ENCODE measurements at places on chromosomes 6 and 20.

DNA sequence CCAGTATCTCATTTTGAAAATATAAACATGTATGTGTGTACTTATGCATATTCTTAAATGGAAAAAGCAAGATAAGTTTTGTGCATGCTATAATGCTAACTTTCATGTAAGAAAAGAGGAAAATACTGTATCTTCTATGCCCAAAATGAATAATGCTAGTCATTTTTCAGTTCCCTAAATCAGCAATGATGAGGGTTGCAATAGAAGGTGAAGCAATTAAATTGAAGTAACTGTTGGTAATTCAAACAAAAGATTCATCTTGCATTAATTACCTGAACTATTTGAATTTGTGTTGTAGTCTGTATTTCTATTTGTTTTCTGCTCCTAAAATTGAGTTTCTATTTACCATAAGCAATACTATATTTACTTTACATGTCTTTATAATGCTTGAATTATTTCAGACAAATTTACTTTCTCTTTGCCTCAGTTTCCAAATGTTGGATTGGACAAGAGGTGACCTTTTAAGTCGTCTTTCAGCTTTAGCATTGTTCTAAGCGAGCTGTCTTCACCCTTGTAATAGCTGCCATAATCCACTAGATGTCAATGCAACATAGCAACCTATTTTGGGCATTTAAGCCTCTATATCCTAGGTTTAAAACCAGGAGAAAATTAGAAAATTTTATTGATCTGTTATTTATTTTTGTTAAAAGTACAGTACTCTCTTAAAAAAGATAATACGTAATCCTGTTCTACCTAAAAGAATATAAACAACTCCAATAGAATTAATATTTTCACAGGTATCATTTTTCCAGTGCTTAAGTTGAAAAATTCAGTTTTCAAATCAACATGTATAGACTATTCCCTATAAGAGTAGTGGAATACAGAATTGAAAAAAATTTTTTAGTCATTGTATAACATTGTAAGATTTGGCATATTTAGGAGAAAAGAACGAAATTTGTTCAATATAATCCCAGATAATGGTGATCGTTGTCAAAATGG lies 52.3 kb upstream of the IFNGR1 start:
- DNase-seq: no peak

GRCh38 chr6:42120895-42121865 lies 21.2 kb downstream of the C6orf132 start:
- peak; percentile 77 for DNase-seq

DNA sequence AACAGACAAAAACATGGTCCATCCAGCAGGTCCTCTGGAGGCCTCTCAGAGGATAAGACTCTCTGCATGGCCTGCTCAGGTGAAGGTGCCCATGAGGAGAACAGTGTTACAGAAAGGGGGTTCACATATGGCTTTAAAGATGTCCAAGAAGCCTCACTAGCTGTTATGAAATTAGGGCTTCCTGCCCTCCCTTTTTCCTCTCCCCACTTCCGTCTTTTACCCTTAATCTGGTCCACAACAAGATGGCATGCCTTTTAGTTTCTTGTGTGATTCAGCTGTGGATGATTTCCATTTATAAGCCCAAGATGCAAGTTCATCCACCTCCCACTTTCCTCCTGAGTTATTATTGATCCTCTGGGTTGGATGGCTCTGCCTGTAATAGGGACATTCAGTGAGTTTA lies 14.0 kb downstream of the GCNT2 start:
- DNase-seq: no peak

DNA sequence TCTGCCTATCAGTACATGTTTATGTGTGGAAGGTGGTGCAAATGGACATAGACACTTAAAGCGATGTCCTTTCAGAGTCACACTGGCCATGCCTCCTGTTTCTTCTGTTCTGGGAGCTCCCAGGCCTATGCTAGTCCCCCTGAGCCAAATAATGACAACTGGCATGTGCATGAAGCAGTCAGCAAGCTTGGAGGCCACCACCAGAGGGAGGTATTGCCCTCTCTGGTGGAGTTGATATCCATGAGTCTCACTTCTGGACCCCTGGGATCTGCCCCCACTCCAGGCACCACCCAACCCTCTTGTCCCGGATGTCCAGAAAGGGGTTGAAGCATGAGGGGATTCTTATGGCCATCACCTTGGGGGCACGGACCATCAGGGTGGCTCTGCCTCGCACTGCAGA lies 172.2 kb downstream of the AIG1 start:
- DNase-seq: no peak

DNA sequence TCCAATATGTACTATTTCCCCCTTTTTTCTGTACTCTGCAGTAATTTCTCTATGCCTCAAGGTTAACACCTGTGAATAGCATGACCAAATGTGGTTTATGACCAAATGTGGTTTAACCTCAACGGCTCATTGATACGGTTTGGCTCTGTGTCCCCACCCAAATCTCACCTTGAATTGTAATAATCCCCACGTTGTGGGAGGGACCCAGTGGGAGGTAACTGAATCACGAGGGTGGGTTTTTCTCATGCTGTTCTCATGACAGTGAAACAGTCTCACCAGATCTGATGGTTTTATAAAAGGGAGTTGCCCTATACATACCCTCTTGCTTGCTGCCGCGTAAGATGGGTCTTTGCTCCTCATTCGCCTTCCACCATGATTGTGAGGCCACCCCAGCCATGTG lies 18.7 kb downstream of the DEK start:
- DNase-seq: no peak

DNA sequence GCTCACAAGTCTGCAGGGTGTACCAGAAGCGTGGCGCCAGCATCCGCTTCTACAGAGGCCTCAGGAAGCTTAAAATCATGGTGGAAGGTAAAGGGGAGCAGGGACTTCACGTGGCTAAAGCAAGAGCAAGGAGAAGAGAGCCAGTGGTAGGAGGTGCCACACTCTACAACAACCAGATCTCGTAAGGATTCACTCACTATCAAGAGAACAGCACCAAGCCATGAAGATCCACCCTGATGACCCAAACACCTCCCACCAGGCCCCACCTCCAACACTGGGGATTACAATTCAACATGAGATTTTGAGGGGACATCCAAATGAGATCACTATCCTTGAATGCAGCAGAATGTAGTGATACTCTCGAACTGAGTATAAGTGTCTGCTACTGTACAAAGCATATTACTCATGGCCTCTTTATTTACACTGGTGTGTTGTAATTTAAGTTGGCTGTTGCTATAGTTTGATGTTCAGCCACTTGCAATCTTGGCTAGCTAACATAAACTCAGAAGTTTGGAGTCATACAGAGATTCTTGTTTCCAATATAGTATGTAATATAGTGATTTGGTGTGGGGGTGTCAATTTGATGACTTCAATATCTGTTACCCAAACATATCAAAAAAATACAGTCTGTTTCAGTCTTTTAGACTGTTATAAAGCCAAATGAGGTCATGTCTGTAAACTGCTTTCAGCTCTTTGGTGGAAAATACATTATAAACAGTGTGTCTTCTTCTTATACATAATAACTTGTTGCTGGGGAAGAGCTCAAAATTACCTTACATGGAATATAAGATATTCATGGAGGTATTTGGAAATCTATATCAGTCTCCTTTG lies 39.4 kb upstream of the MYLIP start:
- DNase-seq: no peak

DNA sequence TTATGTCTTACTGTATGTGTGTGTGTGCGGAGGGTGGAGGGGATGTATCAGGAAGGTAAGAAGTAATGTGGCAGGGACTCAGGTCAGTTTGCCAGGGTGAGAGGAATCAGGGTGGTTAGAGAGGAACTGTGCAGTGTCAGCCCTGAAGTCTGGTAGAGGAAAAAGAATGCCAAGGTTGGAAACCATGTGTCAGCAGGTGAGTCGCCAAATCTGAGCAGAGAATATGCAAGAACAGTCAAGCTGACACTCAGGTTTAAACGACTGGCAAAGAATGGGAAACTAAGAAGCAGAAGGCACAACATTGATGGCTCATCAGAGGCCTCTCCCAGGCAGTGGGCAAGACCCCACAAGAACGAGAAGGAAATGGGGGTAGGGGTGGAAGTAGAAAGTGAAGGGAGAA lies 107.5 kb upstream of the TBX18 start:
- DNase-seq: no peak

GRCh38 chr6:25175681-25176080 lies 103.5 kb upstream of the CARMIL1 start:
- DNase-seq: no peak

DNA sequence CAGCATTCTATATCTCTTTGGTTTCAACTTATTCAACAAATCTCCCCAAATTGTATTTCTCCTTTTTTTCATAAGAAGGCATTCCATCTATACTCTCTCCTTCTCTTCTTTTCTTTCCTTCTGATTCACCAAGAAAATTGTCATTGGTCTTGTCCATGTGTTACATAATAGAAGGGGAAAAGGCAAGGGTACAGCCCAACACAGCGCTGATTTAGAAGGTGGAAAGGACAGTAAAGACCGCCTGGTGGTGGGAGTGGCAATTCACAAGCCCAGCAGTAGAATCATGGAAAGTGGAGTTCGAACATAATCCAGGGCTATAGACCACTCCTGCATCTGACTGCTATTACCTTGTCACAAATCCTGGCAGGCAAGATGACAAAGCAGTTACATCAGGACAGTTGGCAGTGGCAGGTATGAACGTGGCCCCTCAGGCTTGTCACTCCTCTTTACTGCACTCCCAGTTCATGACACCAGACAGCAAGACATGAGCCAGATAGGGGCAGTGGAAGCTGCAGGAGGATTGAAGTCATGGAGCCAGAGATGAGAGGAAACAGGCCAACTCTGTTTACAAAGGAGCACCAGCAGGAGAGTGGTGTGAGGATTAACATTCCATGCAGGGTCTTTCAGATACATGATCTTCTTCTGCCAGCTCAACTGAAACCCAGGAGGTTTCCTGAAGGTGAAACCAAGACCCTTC lies 2.1 kb upstream of the TNFAIP3 start:
- DNase-seq: no peak

GRCh38 chr20:64151633-64152530 lies 12.4 kb upstream of the MYT1 start:
- peak; percentile 18 for DNase-seq

DNA sequence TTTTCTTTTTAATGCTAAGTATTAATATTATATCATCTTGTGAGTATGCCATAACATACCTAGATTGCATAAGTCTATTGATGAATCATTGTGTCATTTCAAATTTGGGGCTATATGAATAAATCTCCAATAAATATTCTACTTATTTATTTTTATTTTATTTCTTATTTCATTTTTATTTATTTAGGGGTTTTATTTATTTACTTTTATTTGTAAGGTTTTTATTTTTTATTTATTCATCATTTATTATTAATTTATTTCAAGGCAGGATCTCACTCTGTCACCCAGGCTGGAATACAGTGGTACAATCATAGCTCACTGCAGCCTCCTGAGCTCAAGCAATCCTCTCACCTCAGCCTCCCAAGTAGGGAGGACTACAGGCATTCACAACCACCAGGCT lies 36.3 kb downstream of the BMP5 start:
- no peak for DNase-seq

DNA sequence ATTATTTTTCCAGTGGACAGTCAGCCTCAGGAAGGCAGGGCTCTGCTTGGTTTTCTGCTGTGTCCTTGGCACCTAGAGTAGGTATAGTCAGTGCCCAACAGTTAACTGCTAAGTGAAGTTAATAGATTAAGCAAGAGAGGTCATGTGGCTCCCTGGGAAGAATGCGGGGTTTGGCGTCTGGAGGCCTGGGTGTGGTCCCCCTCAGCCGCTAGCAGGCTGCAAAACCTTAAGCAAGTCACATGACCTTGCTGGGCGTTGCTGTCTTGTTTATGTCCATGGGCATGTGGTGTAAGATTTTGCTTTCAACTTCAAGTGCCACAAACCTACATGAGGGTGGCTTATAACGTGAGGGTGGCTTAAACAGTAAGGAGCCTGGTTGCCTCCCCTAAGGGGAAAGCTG lies 75.5 kb upstream of the SCP2D1 start:
- DNase-seq: no peak

DNA sequence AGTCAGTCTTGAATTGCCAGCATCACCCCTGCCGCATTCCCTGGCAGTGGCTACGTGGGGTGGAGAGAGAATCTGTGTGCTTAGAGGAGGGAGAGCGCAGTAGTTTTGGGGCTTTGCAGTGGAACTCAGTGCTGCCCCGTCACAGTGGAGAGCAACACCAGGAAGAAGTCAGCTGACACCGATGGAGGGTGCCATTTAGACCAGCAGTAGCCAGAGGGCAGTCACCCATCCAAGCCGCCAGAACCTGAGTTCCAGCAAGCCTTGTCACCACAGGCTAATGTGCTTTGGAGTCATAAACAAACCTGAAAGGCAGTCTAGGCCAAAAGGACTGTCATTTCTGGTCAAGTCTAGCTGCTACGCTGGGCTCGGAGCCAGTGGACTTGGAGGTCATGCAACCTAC lies 22.0 kb upstream of the PERP start:
- DNase-seq: no peak

DNA sequence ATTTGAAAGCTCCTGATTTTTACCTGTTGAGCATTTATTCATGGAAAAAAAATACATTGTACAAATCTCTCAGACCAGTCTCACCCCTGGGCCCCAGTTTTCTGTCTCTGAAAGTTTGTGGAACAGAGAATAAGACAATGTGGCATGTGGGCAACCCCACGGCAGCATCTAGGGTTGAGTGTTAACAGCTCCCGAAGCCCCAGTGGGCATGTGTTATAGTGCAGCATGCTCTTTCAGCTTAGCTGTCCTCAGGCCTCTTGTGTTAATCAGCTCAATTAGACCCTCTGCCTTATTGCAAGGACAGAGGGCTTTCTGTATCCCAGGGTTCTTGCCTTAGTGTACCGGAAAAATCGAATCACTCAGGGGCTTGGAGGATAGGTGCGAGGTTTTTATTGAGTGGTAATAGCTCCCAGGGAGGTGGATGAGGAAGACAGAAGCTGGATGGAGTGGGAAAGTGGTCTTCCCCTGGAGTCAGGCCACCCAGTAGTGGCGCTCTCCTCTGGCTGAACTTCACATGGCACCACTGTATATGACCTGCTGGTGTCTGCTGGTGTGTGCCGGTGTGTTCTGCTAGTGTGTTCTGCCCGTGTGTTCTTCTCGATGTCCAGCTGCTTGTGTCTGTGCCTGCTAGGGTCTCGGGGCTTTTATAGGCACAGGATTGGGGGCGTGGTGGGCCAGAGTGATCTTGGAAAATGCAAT lies 382.8 kb downstream of the EPM2A start:
- no peak for DNase-seq

- DNase-seq: no peak
These were observed 331.8 kb upstream of the BTBD3 start for GRCh38 chr20:11585752-11586352.
